AG04450 (cell line): ENCODE measurements at places on chromosomes 7 and 10. TPM values are rescaled to one million over a fixed set of nuclear protein-coding genes. Genes with fewer than 3 reads are reported as not detected.

GAD2 gene
- polyA plus RNA-seq: not detected in 2 replicates

DNA sequence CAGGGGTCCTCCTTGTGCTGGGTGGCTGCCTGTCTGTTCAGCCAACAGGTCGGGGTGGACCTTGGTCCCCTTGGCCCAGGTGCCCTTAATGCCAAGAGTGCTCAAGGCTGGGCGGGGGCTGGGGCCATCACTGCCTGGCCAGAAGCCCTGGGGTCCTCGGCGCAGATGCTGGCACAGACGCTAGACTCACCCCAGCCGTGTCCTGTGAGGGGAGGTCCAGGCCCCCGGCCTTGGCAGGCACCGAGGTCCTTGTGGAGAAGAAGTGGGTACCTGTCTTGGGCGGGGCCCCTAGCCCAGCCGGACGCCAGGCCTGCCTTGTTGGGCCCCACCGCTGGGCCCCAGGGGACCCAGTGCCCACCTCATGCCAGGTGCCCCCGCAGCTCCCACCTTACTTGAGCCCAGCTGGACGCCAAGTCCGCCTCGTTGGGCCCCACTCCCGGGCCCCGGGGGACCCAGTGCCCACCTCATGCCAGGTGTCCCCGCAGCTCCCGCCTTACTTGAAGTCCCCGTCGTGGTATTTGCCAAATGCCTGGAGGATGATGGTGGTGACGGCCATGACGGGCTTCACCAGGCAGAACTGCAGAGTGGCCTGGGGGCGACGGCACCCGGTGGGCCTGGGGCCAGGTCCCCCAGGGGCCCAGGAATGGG, 6.5 kb downstream of the TMEM184A start:
- DNase-seq: no peak

TTYH3 gene
- 30.8 and 50.7 TPM in 2 replicates for polyA plus RNA-seq

AKR1C4 gene
- polyA plus RNA-seq: not detected in 2 replicates

- no peak for DNase-seq
Observed at GRCh38 chr7:44306606-44307005, 18.8 kb downstream of the CAMK2B start.

GRCh38 chr7:45980973-45981372, 59.9 kb upstream of the IGFBP3 start:
- no peak for DNase-seq

CFAP58 gene
- polyA plus RNA-seq: 0.35 and 0.51 TPM in 2 replicates

CLRN3 gene
- not detected in 2 replicates for polyA plus RNA-seq

DNA sequence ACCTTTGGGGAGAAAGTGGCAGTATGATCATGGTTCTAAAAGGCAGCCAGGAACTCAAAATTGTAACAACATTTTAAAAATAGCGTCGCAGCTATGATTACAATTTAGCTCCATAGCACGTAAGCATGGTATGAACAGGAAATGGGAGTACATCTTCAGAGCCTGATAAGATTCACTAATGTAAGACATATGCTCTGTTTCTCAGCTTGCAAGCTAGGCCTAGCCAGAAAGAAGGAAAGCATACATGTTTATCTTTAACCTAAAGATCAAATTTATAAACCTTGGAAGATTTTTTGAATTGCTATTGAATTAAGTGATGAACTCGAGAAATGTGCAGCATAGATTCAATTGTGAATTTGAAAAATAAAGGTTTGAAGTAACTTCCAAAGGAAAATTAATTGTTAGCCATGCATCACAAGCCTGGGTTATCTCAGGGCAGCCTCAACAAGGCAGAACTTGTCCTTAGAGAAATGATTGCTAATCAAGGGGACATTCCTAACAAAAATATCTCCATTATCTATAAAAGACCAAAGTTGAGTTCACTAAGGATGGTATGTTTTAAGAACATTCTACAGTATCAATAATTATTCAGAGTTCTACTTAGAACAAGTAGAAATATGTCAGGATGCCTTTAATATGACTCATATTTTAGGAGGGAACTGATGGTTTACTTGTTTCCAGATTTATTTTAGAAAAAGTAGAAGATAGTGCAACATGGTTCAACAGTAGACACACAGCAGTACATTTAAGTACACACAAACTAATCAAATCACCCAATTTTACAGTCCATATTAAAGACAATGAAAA, 38.8 kb upstream of the SEPTIN7 start:
- no peak for DNase-seq

DNA sequence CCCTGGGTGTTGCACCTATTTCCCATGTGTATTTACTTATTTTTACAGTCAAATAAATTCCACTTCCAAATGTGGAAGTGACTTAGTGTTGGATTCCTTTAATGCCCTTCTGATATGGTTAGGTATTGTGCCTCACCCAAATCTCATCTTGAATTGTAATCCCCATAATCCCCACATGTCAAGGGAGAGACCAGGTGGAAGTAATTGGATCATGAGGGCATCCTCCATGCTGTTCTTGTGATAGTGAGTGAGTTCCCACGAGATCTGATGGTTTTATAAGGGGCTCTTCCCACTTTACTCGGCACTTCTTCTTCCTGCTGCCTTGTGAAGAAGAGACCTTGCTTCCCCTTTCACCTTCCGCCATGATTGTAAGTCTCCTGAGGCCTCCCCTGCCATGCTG, 136.9 kb downstream of the SNX10 start:
- DNase-seq: no peak

LLCFC1 gene
- polyA plus RNA-seq: not detected in 2 replicates

- no peak for DNase-seq
Observed at GRCh38 chr7:116777651-116778281, 84.6 kb upstream of the CAPZA2 start.

GRCh38 chr7:4607311-4607729, 74.8 kb upstream of the FOXK1 start:
- DNase-seq: no peak

- DNase-seq: no peak
Observed at GRCh38 chr10:107653832-107654287, 489.4 kb upstream of the SORCS1 start.

DNA sequence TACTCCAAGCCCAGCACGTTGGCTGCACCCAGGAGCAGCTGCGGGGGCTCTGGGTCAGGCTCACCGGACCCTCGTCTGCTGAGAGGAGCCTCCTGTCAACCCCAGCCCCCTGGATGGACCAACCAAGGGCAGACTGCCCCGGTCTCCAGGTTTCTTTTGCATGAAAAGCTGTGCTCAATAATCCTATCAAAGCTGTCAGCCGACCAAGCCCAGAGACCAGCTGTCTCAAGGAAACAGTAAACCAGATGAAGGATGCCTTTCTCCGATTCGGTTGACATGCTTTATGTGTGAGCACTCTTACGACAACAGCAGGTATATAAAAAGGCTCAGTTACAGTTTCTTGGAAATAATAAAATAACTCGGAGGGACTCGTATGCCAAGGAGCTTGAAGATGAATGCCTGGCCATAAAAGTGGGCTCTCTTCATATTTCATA, 71.6 kb upstream of the BAIAP2L1 start:
- DNase-seq: no peak
